ENCODE measurements at places on chromosomes 6 and 20.

DNA sequence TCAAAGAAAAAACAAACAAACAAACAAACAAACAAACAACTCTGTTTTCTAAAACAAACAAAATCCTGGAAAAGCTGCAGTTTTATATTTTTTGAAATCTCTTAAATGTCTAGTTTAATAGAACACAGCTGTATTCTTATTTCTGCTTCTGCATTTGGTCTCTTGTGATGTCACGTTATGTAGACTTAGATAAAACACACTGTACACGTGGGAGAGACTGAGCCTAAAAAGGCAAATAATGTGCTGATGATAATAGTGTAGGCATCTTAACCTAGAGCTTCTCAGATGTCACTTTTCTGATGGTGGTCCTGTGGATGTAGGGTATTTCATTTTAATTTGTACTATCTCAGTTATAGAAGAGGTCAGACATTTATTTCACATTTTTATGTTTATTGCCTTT, 261.7 kb downstream of the UTRN start:
- no peak for DNase-seq

GRCh38 chr6:167774881-167775280, 51.8 kb upstream of the AFDN start:
- no peak for DNase-seq

DNA sequence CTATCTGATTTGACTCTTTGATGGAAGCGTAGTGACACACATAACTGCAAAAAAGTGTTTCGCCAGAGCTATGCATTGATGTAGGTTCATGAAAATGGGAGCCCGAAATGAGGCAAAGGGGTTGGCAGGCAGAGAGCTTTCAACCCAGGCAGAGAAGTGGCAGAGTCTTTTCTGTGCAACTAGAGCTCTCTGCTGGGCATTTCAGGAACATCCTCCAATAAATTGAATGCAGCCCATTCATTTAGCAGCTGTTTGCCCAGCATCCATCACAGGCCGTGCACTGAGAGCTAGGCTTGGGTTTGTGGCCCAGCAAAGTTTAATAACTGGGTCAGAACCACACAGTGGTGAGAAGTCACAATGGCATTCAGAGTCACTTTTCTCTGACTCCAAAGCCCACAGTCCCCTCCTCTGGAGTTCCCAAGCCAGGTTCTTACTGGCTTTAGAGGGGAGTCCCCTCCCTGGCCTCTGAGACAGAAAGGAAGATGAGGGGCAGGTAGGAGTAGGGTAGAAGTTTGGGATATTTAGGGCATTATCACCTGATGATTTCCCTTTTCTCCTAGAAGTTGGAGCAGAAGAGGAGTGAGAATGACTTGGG, 31.8 kb upstream of the ELMO2 start:
- peak; percentile 36 for DNase-seq

- no peak for DNase-seq
Measured at GRCh38 chr20:23211164-23211563, 125.0 kb upstream of the CD93 start.

GRCh38 chr6:74901576-74901975, 304.3 kb downstream of the COL12A1 start:
- DNase-seq, result no peak

GRCh38 chr6:118970866-118971265, 35.9 kb upstream of the MCM9 start:
- DNase-seq, result no peak

GRCh38 chr20:62523473-62524203, 47.8 kb upstream of the GATA5 start:
- no peak for DNase-seq

GRCh38 chr6:25851961-25852360, 20.1 kb upstream of the SLC17A1 start:
- no peak for DNase-seq

DNA sequence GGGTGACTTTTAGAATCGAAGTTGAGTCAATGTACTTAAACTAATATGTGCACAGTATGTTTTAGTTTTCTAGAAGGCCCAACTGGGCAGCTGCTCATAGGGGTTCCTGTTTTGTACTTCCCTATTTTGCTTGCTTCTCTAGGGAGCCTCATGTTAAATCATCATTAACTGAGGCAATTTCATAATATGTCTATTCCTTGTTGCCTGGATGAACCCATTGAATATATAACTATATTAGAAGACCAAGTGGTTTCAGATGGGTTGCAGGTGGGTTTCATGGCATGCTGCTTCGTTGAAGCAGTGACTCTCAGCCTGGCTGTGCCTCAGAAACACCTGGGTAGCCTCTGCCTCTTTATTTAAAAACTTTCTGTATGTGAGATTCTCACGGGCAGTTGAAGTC, 22.2 kb downstream of the CARMIL1 start:
- peak; percentile 87 for DNase-seq

- peak; percentile 3 for DNase-seq
Measured at GRCh38 chr6:71965404-71965803, 79.1 kb downstream of the RIMS1 start.

DNA sequence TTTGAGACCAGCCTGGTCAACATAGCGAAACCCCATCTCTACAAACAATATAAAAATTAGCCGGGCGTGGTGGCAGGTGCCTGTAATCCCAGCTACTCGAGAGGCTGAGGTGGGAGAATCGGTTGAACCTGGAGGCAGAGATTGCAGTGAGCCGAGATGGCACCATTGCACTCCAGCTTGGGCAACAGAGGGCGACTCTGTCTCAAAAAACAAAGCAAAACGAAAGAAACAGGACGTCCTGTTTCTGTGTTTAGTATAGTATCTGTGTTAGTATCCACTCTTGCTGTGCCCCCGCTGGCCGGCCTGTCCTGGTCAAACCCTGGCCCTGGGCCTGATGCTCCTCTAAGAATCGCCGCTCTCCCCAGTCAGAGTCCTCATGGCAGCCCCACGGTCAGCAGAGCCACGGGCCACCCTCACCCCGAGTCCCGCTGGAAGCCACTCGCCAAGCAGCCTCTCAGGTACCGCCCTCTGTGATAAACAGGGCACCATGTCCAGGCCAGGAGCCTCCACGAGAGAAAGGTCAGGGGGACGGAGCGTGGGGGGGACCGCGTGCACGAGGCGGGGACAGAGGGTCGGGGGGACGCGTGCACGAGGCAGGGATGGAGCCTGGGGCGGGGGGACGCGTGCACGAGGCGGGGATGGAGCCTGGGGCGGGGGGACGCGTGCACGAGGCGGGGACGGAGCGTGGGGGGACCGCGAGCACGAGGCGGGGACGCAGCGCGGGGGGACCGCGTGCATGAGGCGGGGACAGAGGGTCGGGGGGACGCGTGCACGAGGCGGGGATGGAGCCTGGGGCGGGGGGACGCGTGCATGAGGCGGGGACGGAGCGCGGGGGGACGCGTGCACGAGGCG, 384.5 kb downstream of the SMOC2 start:
- DNase-seq, result no peak

GRCh38 chr6:53203483-53203882, 54.8 kb upstream of the GCM1 start:
- DNase-seq, result peak; percentile 37

DNA sequence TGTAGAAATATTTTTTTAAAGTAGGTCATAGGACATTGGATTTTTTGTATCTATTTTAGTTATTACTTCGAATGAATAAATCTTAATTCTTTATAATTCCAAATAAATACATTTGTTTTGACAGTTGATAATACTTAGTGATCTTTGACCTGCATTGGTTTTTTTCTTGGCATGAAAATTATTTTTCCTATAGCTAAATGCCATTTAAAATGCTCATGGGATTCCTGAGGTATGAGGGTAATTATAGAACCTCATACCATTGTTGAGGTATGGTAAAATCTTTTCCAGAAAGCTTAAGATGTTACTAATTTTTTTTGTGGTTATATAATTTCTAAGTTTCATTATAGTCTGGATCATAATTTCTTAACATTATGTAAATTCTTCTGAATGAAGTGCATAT, 8.3 kb downstream of the PM20D2 start:
- no peak for DNase-seq

- DNase-seq, result peak; percentile 7
Measured at GRCh38 chr20:22312744-22313346, 271.5 kb downstream of the FOXA2 start.

DNA sequence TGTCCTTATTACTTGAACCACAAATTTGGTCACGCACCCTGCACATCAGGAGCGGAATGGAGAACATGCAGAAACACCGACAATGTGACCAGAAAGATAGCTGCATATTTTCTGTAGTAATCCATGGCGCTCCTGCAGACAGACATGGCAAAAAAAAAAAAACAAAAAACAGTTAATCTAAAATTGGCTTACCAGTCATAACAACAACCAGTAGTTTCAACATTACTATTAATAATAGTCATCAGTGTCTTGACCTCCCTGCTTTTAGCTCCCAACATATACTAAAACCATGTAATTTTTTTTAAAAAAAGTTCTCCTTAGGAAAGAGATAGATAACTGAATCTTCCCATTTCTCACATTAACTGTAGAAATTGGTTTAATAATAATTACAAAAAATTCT, 6.8 kb downstream of the CGA start:
- no peak for DNase-seq

- DNase-seq, result no peak
Measured at GRCh38 chr6:136492409-136492808, 57.8 kb downstream of the MAP7 start.

- no peak for DNase-seq
Measured at GRCh38 chr6:2471472-2471871, 226.1 kb upstream of the GMDS start.

Data from OCI-LY7 (cell line).